ENCODE measurements at places on chromosomes 6 and 20.

- no peak for DNase-seq
Measured at GRCh38 chr6:154314084-154314483, 42.5 kb downstream of the IPCEF1 start.

- DNase-seq: no peak
Measured at GRCh38 chr6:99350573-99350972, 1.1 kb upstream of the FAXC start.

GRCh38 chr6:138862456-138862855 is 66.6 kb downstream of the ECT2L start:
- DNase-seq: no peak

DNA sequence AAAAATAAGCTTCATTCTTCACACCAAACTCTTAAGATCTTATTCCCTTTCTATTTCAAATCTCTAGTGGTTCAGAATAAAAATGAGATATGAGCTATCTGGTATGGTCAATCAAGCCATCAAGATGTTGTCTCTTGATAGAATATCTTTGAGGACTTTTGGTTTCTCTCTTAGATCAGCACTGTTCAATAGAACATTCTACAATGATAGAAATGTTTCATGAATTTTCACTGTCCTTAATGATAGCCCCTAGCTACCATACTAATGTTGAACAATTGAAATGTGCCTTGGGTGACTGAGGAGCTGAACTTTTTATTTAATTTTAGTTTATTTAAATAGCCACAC is 24.1 kb upstream of the HINT3 start:
- no peak for DNase-seq

DNA sequence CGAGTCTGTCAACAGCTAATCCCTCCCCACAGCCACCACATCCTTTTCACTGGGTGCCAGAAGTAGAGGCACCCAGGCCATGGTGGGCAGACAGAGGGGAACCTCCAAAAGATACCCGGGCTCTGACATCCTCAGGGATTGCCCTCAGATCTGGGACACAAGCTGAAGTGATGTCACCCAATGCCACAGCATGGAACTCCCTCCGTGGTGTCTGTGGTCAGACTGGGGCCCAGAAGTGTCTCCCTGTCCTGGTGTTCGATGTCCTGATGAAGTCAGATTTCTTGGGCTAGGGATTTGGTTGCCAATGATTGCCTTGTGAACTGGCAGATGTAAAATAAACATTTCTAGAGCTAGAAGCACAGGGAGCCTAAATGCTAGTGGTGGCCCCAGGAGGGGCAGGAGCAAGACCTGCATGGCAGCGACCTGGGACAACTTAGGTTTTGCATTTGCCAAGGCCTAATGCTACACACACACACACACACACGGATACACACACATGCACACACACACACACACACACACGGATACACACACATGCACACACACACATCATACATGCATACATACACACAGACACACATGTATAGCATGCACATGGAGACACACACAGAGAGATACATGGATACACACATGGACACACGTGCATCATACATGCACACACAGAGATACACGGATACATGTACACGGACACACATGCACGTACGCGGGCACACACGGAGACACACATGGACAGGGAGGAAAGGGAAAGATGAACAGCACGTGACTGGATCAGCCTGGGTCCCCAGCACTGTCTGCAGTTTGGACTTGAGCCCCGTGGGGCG is 221.0 kb downstream of the NFATC2 start:
- DNase-seq: no peak

DNA sequence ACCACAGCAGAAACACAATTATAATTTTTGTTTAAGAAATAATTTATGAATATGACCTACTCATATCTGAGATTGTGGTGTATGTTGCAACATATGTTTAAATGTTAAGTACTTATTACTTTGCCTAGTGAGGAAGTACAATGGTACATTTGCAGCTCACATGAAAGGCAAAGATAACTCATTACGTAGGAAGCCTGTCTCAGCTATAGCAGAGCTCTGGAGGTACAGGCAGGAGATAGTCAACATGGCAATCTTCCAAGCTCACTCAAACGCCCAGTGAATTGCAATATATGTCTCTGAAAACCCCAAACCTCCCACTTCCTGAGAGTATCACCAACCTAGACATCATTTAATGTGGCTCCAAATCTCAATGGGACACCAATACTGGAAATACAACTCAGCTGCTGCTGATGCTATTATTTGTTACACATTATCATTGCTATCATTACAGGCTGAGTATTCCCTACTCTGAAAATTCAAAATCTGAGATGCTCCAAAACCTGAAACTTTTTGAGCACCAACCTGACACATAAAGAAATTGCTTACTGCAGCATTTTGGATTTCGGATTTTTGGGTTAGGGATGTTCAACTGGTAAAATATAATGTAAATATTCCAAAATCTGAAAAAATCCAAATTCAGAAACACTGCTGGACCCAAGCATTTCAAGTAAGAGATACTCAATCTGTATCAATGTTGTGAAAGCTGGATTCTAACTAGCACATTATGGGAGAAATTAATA is 25.1 kb upstream of the GSTA4 start:
- DNase-seq: no peak

DNA sequence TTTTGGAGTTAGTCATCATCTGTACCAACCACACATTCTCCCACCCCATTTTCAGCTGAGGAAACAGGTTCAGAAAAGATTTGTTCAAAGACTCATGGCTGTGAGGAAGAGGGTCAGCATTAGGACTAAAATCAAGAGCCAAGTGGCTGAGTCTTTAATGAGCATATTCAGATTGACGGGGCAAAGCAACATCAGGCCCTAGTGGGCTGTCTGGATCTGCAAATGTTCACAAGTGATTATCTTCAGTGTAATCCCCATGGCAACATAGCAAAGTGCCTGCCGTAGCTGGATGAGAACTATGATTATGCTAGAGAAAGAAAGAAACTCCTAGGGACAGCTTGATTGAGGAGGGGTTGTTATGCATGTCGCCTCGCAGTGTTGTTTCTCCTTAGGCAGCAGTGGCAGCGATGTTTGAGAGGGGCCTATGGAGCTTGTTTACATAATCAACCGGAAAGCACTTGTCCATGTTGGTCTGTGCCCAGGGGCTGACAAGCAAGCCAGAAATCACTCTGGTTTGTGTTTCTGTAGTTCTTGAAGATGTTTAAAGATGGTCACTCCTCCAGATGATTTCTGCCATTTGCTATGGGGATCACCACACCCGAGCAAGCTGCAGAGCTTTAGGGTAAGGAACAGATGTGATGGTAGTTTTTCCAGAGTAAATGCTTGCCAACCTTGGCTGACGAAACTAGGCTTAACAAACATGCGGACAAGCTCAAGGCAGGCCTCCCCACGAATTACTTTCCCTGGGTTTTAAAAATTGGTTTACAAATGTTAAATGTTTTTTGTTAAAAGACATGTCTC is 124.3 kb upstream of the MLIP start:
- peak; percentile 52 for DNase-seq

DNA sequence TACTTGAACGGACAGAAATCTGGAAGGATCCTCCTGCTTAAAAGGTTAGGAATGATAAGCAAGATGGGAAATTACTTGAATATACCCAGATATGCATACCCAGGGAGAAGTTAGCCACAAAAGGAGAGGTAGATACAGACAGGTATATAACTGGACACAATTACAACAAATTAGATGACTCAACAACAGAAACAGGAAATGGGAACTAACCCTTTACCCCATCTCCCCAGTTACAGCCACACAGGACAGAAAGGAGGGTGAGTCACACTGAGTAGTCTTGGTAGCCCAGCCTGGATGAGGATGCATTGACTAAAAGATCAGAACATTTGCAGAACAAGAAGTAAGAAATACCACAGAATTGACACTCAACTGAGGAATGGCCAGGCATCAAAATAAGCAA is 61.2 kb downstream of the C6orf52 start:
- peak; percentile 85 for DNase-seq

DNA sequence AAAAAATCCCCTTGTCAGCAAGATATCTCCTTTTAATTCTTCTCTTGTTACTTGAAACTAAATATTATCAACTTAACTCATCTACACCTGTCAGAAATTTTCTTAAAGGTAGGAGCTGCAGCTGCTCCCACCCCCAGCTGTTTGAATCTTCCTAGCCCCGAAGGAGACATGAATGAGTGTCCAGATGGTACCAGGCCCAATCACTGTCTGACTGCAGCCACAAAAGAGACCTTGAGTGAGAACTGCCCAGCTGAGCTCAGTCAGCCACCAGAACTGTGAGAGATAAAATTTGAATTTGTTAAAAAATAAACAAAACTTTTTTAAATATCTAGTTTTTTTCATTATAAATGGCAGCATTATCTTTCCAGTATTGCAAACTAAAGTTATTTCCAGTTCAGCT is 84.7 kb downstream of the PRSS35 start:
- no peak for DNase-seq

DNA sequence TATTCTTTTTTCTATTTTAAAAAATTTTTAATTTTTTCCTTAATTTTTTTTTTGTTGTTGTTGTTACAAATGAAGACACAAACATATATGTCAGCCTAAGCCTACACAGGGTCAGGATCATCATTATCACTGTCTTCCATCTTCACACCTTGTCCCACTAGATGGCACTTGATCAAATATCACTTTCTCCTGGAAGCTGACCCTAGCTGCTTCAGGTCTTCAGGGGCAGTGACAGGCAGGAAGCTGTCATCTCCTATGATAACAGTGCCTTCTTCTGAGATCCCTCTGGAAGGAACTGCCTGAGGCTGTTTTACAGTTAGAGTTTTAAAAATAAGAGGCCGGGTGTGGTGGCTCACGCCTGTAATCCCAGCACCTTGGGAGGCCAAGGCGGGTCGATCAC is 70.2 kb upstream of the EEF1E1 start:
- DNase-seq: no peak

- no peak for DNase-seq
Measured at GRCh38 chr20:33672426-33673113, 1.7 kb downstream of the NECAB3 start.

DNA sequence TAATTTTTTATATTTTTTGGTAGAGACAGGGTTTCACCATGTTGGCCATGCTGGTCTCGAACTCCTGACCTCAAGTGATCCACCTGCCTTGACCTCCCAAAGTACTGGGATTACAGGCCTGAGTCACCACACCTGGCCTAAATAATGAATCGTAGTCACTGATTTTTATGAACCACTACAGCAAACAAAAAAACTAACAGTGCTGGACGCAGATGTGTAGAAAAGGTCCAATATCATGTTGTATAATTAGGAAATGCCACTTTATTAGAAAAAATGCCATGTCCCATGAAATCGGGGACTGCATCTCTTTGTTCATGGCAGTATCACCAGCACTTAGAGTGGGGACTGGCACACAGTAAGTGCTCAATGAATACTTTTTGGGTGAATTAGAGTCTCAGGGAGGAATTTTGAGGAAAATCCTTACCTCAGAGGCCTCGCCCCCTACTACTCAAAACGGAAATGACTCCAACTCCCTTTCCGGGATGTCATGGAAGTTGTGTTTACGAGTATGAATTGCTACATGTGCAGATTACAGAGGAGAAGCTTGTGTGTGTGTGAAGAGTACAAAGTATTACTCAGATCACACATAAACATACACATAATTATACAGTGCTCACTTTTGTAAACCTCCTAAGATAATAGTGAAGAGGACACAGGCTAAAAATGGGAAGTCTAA is 43.6 kb upstream of the FAM50B start:
- DNase-seq: no peak

- DNase-seq: peak; percentile 41
Measured at GRCh38 chr6:89145956-89146717, at the start of gene PM20D2. PM20D2 (plus strand) TSS chr6:89146055; CDS start chr6:89146145, 90 bp downstream.

GRCh38 chr6:76220805-76221204 is 148.3 kb upstream of the IMPG1 start:
- no peak for DNase-seq

DNA sequence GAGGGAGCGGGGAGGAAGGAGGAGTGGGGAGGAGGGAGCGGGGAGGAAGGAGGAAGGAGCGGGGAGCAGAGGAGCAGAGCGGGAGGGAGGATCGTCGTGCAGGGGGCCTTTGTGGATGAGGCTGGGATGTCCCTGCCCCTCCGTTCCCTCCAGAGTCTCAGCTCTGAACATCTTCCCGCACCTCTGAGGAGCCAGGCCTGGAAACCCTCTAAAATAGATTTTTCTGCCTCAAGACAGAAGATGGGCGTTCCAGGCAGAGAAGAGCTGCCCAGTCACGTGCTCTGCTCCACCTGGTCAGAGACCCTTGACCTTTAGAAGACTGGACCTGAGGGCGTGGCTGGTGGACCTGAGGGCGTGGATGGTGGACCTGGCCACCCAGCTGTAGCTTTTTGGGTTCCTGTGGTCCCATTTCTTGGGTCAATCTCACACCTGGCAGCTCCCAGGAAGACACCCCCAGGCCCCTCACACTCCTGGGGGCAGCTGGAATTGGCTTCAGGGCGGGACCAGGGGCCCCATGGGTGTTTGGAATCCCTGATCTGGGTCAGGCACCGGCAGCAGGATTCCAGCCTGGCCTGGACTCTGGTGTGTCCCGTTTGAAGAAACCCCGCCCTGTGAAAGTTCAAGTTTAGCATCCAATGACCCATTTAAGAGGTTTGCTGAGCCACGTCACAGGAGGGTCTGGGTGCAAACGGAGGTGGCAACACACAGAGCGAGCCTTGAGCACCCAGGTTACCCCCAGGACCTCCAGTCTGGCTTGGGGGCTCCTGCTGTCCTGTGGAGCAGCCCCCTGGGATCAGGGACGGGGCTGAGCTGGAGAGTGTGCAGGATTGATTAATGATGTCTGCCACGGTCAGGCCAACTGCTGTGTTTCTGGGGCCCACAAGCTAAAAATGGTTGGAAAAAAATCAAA is 96.9 kb upstream of the BHLHE23 start:
- DNase-seq: no peak

- peak; percentile 56 for DNase-seq
Measured at GRCh38 chr6:83511901-83512681, at the start of gene PRSS35. PRSS35 (plus strand) TSS chr6:83512534; CDS start chr6:83523442, 10,908 bp downstream.

- no peak for DNase-seq
Measured at GRCh38 chr6:30227763-30228487, 14.7 kb upstream of the TRIM26 start.

DNA sequence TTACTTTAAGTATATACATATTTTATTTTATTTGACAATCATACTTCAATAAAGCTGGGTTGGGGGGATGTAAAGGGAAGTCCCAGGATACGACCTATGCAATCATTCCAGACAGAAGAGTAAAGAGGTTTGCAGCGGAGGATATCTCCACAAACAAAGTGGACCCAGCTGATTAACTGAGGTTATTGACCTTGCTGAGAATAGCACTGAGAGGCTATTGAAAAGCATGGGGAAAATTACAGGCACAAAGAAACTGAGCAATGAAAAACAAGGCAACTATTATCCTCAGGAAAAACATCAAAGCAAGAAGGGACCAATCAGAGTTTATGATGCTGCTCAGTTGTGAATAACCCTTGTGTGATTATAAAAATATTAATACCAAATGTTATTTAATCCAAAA is 32.6 kb downstream of the SERPINB1 start:
- DNase-seq: no peak

DNA sequence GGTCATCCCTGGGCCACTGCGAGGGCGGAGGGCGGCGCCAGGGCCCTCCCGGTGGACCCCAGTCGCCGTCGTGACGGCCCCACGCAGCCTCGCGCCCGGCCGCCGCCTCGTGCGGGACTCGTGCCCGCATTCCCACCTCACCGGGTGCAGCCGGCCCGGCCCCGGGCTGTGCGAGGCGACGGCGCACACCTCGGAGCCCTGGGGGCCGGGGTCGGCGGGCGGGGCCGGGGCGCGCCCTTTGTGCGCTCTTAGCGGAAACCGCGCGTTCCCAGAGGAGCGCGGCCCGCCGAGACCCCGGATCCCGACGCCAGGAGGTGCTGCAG is 5.5 kb upstream of the DLL1 start:
- DNase-seq: no peak
